Hepatic stellate cell (primary cell): ENCODE measurements at places on chromosomes 11 and 22.

GRCh38 chr11:134340354-134340964 is 8.7 kb downstream of the GLB1L2 start:
- no peak for DNase-seq

DNA sequence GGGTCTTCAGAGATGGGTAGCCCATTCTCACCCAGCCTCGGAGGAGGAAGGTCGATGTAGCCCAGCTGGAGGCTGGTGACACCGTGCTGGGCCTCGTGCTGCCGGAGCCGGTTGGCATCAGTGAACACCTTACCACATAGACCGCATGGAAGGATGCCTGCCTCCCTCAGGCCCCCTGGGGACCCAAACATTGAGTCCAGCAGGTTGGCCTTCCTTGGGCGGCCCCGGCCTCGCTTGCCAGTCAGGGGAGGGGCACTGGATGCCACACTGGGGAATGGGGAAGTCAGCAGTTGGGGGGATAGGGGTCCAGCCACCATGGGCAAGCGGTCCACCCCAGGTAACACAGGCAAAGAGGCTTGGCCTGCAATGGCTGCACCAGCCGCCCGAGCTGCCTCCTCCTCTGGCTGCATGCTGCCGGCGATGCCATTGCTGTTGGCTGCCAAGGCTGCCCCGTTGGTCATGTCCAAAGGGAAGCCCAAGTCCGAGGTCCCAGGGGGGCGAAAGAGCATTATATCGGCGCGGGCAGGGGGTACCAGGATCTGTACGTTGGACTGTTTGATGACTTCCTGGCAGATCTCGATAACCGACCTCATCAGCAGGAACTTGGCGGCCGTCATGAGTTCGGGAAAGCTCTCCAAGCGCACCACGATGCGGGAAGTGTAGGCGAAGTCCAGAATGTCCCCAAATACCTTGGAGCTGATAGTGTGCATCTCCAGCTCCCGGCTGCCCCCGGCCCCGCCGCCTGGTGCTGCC is 1.4 kb downstream of the PATZ1 start:
- DNase-seq: no peak

GRCh38 chr11:9790703-9791102 is 126.8 kb downstream of the SWAP70 start:
- DNase-seq: no peak

DNA sequence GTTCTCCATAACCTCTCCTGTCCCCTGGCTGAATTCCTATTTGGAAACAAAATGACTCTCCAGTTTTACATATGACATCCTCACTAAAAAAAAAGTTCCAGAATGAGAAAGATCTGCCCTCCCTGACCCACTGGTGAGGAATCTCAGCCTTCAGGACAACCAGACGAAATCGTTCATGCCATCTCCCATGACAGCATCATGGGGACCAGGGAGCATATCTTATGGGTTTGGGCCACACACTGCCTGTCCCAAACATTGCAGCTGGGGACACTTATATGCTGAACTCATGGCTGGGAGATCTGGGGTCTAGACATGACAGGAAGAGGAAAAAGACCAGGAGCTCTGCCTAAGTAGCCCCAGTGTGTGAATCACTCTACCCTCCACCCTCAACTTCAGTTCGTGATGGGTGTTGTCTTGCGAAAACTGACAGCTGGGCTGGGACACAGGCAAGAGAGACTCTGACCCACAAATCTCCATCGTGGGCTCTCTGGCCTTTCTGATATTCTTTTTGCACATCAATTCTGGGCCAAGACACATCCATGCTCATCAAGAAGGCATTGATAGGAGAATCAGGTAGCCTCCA is 102.0 kb downstream of the ZNF280B start:
- DNase-seq: no peak

DNA sequence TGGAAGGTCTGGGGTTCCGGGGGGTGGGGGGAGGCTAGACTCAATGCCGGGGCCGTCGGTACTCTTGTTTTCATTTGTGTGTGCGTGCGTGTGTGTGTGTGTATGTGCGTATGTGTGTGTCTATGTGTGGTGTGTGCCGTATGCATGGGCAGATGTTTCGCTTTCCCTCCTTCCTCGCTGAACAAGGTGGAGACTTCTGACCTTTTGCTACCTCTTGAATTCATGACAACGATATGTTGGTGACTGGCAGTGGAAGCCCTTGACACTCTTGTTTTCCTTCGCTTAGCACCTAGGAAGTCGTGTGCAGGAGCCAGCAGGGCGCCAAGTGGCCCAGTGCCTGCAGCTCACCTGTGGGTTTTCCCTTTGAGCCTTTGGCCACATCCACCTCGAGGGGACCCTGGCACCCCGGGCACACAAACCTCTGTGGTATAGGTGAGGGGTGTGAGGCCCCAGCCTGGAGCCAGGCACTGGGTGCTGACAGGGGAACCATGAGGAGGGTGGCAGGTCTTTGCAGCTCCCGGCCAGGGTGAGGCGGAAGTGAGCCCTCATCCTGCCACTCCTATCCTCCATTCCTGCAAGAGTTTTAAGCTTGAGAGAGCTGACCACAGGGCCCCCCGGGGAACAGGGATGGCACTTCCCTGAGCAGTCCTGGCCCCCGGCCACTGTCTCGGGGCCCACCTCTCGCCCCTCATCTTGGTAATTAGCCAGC is 19.3 kb upstream of the TMEM191C start:
- DNase-seq: no peak
